ENCODE measurements at places on chromosomes 6 and 20.
A peak's percentile ranks its signal among the peaks of the same experiment; 100 is the strongest.

- no peak for DNase-seq
These were observed 617.0 kb upstream of the ARID1B start for GRCh38 chr6:156160007-156160794.

- DNase-seq, result no peak
These were observed 94.8 kb upstream of the OPRM1 start for GRCh38 chr6:153944201-153944600.

- DNase-seq, result no peak
These were observed 453.8 kb upstream of the POU3F2 start for GRCh38 chr6:98380589-98380988.

DNA sequence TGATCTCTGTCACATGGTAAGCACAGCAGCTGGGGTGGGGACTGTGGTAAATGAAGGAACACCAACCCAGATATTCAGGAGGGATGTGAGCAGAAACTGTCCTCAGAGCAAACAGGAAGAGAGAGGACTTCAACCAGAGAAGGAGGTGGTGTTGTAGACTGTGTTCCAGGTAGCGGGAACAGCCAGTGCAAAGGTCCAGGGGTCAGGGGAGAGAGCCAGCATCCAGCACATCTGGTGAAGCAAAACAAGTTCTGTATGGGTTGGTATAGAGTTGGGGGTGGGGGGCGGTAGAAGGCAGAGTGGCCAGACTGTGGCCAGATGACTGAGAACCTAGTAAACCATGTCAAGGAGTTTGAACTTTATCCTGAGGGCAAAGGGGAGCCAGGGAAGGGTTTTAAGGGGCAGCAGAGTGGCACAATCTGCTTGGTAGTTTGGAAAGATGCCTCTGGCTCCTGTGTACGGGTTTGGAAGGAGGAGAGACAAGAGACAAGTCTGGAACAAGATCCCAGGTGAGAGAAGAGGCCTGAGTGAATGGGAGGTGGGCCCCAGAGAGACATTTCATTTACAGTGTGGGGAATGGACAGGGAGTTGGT lies 27.8 kb upstream of the TTPAL start:
- DNase-seq, result no peak

- DNase-seq, result no peak
These were observed 395.9 kb downstream of the PREX1 start for GRCh38 chr20:48431653-48432493.

DNA sequence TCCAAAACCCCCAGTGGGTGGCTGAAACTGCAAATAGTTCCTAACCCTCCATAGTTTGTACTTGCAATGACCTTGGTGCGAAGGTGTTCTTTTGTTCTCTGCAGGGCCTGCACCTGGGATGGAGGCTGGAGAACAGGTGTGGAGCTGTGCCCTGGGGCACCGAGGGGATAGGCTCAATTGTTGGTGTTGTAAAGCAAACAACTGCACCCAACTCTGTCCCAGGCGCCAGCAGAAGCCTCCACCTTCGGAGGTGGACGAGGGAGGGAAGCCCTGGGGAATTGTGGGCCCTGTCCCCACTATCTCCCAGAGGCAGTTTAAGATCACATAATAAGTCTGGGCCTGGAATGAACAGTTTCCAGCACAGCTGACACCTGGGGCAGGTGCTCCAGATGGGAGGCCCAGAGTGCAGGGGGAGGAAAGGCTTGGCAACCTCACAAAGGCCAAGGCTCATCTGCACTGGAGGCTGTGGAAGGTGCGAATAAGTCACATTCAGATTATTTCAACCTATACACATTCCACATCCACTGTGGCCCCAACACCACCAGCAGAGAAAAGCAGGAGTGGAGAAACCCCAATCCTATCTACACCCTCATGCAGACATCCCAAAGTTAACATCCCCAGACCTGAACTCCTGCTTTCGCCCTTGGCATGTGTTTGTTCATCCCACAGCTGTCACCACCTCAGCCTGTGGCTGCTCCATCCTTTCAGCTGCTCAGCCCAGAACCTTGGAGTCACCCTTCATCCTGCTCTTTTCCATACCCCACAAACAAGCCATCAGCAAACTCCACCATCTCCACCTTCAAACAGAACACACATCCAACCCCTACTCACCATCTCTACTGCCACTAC lies 12.3 kb upstream of the CBFA2T2 start:
- DNase-seq, result peak; percentile 49

DNA sequence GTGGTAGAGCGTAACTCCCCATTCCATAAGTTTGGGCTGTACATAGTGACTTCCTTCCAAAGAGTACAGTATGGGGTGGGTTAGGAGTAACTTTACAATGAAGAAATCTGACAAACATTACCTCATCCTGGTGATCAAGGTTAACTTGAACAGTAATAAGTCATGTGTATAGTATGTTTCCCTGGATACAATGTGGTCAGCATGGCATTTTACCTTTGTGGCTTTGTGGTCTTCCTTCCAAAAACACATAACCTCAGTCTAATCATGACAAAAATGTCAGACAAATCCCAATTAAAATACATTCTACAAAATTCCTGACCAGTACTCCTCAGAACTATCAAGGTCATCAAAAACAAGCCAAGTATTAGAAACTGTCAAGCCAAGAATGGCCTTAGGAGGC lies 225.1 kb downstream of the UBE3D start:
- no peak for DNase-seq

- no peak for DNase-seq
These were observed 66.1 kb upstream of the CTNNBL1 start for GRCh38 chr20:37627767-37628130.

- no peak for DNase-seq
These were observed 24.5 kb downstream of the GCLC start for GRCh38 chr6:53520320-53520928.

DNA sequence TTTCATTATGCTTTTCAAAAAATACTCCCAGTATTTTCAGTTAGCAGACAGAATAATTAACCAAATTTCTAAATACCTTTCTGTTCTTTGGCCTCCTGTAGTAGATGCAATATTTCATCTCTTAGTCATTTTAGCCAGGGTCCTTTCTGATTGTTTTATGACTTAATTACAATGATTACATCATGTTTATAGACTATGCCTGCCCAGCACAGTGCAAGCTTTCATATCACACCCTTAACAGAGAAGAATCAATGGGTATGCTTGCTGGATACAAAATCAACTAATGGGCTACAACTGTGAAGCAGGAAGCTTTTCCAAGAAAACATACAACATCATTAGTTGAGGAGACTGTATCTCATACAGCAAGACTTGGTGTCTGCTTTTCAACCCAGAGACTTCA lies 119.8 kb upstream of the NRSN1 start:
- peak; percentile 0 for DNase-seq

- no peak for DNase-seq
These were observed 333.9 kb upstream of the SOX4 start for GRCh38 chr6:21259660-21260059.

- DNase-seq, result no peak
These were observed 182.9 kb downstream of the PTPRT start for GRCh38 chr20:43006651-43007375.

Measured in SW480 (cell line).